Left lung (tissue), 14 donors: ENCODE measurements at places on chromosomes 5 and 9. TPM values are rescaled to one million over a fixed set of nuclear protein-coding genes. Genes with fewer than 3 reads are reported as not detected.

DNA sequence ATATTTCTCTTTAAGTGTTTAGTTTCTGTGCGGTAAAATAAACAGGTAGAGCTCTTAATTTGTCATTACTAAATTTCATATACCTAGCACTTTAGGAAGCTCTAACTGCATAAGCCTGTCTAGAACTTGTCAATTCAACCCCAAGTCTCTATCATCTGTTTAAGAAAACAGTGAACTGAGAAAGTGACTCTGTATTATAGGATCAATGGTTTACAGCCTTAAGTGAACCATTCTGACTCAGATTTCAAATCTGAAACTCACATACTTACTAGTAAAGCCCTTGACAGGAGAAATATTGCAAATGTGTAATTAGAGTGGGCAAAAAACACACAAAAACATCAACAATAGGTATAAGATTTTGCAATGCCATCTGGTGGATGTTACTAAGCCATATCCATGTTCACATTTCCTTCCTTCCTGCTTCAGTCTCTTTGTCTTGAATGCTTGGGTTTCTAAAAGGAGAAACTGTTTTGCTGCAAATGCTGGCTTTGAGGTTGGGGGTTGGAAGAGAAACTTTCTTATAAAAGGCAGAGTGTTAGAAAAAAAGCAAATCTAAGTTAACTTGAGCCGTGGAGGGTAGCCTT, 101.8 kb downstream of the DOCK8 start:
- no peak for DNase-seq

DNA sequence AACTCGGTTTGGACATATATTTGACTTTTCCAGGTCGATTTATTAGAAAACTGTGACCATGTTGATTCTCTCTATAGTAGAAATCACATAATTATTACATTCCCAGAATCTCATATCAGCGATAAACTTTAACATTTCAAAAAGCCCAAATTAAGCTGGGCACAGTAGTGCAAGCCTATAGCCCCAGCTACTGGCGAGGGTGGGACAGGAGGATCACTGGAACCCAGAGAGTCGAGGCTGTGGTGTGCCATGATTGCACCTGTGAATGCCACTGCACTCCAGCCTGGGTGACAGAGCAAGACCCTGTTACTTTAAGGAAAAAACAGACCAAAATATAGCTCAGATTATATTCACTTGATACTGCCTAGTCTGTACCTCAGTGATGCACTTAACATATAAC, 128.9 kb downstream of the CPLANE1 start:
- DNase-seq = no peak

DNA sequence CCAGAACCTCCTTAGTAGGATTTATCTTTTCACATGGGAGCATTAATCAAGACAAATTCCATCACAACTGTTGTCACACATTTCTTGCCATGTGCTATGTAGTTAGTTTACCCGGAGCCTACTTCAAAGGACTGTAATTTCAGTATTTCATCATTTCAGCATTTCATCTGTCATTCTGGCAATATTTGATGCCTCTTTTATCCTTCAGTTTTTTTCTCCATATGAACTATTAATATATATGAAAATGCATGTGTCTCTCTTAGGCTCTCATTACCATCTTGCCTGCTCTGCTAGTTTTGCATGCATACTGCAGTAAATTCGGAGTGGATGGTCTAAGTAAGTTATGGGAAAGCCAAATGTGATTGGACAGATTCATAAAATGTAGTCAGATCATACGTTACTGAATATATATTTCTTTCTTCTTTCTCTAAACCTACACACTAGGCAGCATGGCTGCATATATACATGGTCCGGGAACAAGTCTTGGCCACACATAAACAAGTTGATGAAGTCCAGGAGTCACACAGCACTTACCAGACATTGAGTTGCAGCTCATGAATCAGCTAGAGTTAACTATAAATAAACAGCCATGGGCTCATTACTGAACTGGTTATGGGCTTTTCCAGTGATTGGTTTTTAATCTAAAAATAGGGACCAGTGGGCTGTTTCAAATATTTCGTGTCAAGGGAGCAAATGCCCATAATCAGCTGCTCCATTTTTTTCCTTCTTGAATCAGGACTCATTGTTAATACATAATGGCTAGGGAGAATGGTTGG, 46.6 kb downstream of the SPATA31D1 start:
- DNase-seq = no peak

DNA sequence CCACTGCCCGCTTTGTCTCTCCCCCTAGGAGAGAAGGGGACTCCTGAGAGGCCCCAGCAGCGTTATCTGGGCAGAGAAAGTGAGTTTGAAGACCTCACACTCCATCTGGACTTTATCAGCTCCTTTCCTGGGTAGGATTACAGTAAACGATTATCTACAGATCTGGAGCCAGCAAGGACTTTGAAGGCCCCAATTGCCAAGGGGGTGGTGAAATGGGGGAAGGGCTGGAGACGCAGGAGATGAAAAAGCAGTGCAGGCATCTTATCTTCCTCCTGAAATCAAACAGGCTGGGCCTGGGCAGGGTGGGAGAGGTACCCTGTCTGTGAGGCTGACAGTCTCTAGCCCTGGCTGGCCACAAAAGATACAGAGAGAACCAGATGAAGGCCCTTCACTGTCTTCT, 105.8 kb upstream of the MSX2 start:
- DNase-seq = no peak

DNA sequence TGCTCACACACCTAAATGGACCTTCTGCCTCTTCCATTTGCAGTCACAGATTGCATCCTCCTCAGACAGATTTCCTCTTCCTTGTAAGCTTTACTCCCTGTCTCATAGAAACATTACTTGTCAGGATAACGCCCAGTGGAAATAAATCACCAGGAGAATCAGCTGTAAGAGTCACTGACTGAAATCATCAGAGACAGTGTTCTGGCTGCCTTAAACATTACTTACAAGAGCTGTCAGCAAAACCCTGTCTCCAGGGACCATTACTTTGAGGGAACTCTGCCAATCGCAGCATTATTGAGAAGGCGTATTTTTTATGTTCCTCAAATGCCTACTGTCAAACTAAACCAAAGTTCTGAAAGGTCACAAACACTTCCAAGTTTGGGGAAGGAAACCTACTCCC, 5.9 kb downstream of the DPYSL3 start:
- no peak for DNase-seq

- no peak for DNase-seq
These were observed 36.6 kb downstream of the SEMA4D start for GRCh38 chr9:89461265-89461664.

DNA sequence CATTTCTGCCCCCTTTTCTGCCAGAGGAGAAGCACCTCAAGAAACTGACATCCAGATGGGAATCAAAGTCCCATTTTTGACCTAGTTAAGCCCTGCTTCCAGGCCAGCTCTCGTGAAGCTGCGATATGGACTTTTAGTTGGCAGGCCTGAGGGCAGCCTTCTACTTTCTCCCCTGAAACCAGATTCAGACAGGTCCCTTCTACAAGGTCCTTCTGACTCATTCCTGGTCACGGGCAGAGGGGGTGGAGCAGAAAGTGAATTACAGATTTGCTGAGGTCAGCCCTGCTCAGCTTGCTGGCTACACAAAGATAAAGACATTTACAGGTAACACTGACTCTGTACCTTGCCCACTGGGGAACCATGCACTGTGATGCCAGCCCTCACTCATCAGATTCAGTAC, 52.8 kb upstream of the TUT7 start:
- DNase-seq = no peak

DNA sequence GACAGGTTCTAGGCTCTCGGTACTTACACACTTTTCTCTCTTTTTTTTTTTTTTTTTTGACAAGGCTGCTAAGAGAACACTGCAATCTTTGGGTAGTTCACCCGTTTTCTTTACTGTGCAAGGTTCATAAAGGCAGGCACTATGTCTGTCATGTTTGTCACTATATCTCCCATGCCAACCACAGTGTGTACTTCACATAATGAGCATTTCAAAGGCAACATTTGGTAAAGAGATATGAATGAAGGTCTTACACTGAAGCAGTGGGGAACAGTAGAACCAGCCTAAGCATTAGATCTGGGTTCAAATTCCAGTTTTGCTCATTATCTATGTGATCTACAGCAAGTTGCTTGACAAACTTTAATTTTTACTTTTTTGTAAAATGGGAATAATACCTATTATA, 1.5 kb upstream of the HMGCR start:
- DNase-seq = no peak

DNA sequence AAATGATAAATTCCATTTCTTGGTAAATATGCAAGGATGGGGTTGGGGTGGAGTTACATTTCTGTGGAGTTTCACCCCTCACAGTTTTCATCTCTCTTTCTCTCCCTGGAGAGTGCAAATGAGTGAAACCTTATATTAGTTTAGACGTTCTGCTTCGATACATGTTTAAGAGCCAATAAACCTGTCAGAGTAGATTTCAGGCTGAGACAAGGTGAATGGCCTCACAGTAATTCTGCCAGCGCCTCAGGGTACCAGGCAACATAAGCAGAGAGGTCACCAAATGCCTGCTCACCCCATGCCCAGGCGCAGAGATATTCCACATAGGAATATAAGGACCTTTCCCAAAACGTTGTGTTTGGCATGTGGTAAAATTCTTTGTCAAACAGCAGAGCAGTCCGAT, 154.9 kb upstream of the VLDLR start:
- no peak for DNase-seq

GRCh38 chr9:16825971-16826625, 44.4 kb downstream of the BNC2 start:
- DNase-seq = no peak

DNA sequence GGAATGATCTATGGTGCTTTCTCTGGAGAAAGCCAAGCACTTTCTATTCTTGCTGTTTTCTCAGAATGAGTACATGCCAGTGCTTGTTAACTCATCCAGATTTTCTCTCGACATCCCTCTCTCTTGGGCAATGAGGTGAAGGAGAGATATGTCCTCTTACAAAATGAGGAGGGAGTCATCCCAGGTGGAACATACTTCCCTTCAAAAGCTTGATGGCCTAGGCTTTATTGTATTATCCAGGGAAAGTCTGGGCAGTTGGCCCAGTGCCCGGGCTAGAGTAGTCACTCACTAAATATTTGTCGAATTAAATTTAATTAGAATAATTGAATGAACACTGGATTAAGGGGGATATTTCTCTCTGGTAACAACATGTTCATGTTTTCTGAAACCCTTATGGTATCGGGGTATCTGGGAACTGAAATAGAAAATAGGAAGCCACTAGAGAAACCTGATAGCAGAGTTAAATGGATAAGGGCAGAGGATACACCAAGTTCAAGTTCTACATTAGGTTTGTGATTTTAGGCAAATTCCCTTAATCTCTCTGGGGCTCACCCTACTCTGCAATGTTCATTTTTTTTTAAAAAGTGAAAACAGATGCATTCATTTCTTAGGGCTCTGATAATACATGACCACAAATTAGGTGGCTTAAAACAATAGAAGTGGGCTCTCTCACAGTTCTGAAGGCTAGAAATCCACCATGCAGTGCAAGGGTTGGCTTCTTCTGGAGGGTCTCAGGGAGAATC, 99.6 kb downstream of the LIFR start:
- DNase-seq = no peak

DNA sequence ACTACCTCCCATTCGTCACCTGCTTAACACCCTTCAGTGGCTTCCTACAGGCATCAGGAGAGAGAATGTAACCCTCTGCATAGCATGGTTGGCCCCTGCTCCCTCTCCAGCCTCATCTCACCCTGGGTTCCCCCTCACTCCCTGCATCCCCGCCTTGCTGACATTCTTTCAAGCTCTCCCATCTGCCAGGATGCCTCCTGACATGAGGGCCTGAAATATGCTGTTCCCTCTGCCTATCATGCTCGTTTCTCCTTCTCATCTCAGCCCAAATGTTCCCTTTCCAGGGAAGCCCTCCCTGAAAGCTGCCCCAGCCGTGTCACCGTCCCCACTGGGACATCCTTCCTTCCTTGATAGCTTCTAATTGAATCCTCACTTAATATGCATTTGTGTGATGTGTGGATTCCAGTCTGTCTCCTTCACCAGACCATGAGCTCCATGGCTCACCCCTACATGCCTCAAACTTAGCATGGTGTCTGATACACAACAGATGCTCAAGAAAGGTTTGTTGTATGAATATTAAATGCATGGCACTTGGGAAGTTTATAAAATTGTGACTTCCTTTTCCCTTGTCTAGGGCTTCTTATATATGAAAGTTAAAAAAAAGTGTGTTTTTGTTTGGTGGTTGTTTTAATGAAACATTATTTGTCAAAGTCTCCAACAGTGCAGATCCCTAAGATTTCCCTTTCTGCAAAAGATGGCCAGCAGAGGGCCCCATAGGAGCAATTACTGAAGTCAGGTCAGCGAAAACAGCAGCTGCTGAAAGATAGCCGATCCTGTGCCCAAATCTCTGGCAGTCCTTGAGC, 7.3 kb upstream of the C5orf58 start:
- DNase-seq = no peak

DNA sequence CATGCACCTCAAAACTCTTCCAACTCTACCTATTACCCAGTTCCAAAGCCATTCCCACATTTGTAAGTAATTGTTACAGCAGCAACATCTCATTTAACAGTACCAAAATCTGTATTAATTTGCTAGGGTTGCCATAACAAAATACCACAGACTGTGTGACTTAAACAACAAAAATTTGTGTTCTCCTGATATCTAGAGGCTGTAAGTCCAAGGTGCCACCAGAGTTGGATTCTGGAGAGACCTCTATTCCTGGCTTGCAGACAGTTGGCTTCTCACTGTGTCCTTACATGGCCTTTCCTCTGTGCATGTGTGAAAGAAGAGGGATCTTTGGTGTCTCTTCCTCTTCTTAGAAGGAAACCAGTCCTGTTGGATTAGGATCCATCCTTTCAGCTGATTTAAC, 203.8 kb upstream of the PIK3R1 start:
- no peak for DNase-seq

FABP6 gene
- 7.3 TPM for polyA plus RNA-seq

CDH10 gene
- polyA plus RNA-seq = 1.4 TPM

PDE6A gene
- polyA plus RNA-seq = 0.17 TPM

CAMK2A gene
- polyA plus RNA-seq = 5.0 TPM

MVB12B gene
- polyA plus RNA-seq = 20.3 TPM

SPARC gene
- polyA plus RNA-seq = 1,757 TPM

NFIB gene
- 130 TPM for polyA plus RNA-seq

IFNA21 gene
- not detected for polyA plus RNA-seq

ARHGEF39 gene
- polyA plus RNA-seq = 7.6 TPM

CACNA1B gene
- 0.24 TPM for polyA plus RNA-seq
